ENCODE measurements at places on chromosomes 4 and X.

GRCh38 chr4:173522160-173522950 is 7.7 kb downstream of the HAND2 start:
- no peak for DNase-seq

DNA sequence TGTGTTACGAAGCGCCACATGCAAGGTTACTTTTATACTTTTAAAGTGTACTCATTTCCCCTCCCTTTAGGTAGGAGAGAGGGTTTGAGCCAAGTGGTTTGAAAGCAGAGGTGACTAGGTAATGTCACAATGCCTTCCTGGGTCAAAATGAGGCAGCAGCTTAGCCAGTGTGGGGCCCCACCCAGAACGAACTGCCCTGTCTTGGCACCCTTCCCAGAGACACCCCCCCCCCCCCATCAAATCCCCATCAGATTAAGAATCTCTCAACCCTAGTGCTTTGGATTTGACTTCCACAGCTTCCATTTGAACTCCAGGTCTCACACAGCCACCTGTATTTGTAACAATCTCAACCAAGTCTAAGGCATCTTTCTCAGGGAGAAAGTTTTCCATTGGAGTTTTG is 31.1 kb downstream of the BCOR start:
- no peak for DNase-seq

GRCh38 chrX:130413415-130413814 is 11.6 kb downstream of the RBMX2 start:
- no peak for DNase-seq

DNA sequence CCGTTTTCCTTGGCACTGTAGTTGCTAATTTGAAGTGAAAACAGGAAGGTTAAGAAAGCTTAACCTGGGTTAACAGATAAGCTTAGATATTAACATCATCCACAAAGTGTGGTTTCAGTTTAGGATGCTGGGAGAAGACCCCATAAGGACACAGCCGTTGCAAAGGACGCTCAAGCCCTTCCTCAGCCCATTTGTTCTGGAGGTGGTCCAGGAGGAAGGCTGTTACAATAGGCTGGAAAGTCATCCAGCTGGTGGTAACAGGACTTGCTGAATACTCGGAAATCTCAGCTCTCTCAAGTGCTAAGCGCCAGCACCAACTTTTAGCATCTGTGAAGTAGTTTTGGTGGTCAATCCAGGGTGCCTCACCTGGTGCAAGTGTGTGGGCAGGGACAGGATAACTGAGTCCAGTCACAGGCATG is 14.2 kb downstream of the CHST7 start:
- no peak for DNase-seq

DNA sequence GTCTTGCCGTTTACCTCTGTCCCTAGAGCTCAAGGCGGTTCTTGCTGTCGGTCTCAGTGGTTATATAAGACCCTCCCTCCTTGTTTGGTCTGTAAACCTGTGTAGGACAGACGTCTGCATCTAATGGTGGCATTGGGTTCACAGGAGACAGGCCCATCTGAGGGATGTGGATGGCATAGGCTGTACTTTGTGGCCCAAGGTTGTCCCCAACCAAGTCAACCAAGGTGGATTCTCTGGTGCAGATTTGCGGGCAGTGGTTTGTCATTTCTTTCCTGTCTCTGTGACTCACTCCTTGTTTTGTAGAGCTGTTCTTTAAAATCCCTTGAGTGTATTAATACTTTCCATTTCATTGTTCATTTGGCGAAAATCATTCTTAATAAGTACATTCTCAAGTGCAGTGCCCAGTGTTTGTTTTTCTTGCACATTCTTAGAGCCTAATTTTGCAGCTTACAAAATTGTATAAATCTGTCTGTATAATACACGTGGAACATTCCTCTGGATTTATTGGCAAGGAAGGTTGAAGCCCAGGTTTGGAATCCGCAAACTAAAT is 68.0 kb upstream of the TLR2 start:
- DNase-seq: no peak

- DNase-seq: no peak
Measured at GRCh38 chr4:153668647-153669046, 15.4 kb upstream of the TLR2 start.

GRCh38 chr4:6779667-6780565 is 2.6 kb upstream of the KIAA0232 start:
- no peak for DNase-seq

- peak; percentile 90 for DNase-seq
Measured at GRCh38 chr4:119300101-119300978, 21.6 kb downstream of the FABP2 start.

DNA sequence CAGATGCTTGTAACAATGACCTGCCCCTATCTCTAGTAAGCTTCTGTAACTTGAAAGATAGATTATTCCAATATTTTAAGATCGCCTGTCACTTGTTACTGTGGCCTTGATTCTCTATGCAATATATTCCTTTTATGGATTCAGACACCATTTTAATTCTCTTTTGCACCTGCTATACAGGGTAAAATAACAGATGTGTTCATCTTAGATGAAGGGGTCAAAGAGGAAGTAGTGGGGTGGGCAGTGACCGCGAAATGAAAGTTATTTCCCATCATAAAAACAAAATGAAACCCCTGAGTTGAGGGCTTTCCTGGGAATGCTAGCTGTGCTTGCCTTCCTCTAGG is 175.9 kb downstream of the TSPAN5 start:
- DNase-seq: no peak

DNA sequence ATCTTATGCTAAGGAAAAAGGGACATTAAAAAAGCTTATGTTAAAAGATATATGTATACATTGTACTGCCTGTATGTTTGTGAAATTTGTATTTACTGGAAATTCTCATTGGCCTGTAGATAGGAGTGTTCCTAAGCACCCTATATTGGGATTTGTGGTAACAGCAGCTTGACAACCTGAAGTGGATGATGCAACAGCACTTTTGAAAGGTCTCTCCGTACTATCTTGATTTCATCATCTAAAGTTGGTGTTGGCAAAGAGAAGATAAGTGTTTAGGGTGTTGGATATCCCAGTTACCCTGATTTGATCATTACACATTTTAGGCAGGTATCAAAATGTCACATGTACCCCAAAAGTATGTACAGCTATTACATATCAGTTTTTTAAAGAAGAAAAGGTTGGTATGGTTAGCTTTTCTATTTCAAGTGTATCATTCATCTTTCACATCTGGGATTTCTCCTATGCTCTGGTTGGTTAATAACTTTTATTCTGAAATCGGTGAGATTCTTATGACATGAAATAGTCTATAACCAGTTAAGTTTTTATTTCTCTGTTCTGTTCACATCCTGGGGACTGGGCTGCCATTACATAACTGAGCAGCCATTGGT is 10.3 kb downstream of the HADH start:
- DNase-seq: no peak

DNA sequence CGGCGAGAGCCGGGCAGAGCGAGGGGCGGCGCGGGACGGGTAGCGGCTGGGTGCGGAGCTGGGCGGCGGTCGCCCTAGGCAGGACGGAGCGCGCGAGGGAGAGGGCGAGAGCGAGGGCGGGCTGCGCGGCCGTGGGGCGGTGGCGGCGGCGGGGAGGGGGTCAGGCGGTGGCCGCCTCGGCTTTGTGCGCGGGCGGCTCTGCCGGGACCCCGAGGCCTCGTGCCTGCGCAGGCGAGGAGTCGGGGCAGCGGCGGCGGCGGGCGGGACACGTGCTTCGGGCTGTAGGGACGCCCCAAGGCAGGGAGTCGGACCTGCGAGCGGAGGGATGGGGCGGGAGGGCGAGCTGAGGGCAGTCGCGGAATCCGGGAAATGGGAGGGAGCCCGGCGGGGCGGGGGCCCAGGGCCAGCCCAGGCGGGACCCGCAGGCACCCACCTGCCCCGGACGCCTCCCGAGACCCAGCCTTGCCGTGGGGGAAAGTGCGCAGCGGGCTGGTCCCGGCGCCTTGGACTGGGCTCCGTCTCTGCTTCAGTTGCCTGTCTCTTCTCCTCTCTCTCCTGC is 465 bp downstream of the BMPR1B start:
- no peak for DNase-seq

GRCh38 chr4:150007512-150007911 is 70.7 kb upstream of the DCLK2 start:
- no peak for DNase-seq

GRCh38 chrX:47885501-47885900 is 48.8 kb downstream of the ZNF81 start:
- no peak for DNase-seq

DNA sequence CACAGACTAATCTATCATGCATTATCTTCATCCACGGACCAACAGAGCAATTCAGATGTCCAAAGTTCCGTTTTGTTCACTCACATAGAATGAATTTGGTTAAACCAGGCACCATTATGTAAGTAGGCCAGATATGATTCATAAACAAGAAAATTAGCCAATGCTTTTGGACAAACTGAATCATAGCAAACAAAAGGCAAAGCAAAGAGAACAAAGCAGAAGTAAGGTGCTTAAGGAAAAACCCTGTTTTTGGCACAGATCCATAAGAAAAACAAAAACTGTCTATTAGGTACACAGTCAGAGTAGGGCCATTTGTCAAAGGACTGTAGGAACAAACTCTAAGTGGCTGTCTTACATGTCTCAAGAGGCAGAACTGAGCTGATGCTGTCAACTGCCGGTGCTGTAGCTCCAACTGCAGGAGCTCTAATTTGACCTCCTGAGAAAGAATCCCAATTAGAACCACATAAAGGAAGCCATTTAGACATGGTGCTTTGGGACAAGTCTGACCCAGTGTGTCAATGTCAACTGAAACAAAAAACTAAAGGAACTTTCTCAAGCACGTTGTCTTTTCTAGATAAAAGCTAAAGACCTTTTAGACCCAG is 146.7 kb downstream of the COL25A1 start:
- no peak for DNase-seq

DNA sequence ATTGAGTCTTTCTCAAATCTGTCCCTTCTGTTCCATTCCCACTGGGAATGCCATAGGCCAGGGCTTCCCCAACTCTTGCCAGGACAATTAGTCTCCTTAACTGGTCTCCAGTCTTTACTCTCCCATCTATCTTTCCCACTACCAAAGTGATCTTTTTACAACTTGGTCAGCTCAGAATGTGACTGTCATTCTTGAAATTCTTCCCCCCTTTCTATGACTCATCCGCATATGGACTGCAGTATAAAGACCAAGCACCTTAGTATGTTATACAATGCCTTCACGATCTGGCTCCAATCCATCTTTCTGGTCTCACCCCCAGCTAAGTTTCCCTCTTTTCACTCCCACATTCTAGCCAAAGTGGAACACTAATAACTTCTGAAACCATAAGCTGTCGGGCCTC is 383.8 kb downstream of the OPHN1 start:
- DNase-seq: peak; percentile 5

DNA sequence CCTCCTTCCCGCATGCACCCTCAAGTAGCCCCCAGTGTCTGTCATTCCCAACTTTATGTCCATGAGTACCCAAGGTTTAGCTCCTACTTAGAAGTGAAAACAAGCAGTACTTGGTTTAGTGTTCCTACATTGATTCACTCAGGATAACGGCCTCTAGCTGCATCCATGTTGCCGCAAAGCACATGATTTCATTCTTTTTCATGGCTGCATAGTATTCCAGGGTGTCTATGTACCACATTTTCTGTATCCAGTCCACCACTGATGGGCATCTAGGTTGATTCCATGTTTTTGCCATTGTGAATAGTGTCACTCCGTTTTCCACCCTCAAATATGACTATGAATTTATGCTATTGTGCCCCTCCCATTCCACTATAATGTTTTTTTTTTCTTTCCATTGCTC is 130.5 kb upstream of the MXRA5 start:
- no peak for DNase-seq

DNA sequence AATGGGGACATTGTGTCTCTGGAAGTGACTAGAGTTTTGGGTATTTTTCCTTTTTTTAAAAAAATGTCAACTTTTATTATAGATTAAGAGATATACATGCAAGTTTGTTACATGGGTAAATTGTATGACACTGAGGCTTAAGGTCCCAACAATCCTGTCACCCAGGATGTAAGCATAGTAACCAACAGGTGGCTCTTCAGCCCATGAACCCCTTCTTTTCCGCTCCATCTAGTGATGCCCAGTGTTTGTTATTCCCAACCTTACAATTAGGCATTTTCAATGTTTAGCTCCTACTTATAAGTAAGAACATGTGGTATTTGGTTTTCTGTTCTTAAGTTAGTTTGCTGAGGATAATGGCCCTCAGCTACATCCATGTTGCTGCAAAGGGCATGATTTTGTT is 102.7 kb downstream of the GRID2 start:
- no peak for DNase-seq

- DNase-seq: peak; percentile 74
Measured at GRCh38 chr4:184473499-184474262, 669 bp downstream of the IRF2 start.

GRCh38 chrX:64570204-64570603 is 175.0 kb upstream of the MTMR8 start:
- no peak for DNase-seq

GRCh38 chr4:111773858-111774257 is 371.4 kb upstream of the FAM241A start:
- no peak for DNase-seq

DNA sequence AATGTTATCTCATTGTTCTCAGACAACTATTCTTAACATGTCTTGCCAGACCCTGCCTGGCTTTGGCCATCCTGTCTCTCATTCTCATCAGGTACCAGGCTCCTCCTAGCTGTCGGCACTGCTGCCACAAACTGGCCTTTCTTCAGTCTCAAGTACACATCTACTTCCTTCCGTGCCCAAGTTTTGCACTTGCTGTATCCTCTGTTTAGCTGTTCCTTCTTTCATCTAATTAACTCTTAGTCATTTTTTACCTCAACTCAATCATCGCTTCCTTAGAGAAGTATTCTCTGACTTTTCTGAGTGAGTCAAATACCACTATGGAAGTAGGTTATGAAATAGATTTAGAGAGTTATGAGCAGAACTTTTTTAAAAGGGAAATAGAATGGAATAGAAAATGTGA is 19.7 kb downstream of the CXCL3 start:
- DNase-seq: no peak

DNA sequence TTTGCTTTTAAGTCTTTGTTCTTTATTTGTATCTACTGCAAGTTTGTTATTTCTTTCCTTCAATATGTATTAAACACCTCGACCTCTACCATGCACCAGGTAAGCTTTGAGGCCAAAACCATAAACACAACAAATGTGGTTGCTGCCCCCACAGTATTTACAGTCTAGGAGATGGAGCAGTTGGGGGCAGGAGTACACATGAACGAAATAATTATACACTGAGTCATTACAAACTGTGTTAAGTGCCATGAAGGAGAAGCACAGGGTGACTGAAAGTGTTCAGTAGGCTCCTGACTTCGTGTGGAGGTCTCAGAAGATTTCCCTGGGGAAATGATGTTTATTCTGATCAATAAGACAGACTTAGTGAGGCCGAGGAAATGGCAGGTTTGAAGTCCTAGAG is 30.3 kb downstream of the SLC25A43 start:
- DNase-seq: no peak
